ENCODE measurements at places on chromosomes 2 and 18. TPM values are rescaled to one million over a fixed set of nuclear protein-coding genes. Genes with fewer than 3 reads are reported as not detected.

VIL1 gene
- total RNA-seq = not detected

FNDC4 gene
- not detected for total RNA-seq

DNA sequence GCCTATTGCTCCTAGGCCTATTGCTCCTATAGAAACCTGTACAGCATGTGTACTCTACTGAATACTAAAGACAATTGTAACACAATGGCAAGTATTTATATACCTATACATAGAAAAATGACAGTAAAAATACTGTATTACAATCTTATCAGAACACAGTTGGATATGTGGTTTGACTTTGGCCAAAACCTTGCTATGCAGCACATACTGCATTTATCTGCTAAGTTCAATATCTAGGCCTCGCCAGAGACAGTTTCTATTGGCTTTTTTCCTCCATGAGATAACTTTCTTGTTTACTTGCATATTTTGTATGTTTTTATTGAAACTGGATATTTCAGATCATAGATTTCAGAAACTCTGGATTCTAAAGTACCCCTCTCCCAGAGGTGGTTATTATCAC lies 19.3 kb upstream of the TMEM87B start:
- DNase-seq = no peak

GPR155 gene
- total RNA-seq = 10.5 TPM

- no peak for DNase-seq
These were observed 96.8 kb upstream of the ARL4C start for GRCh38 chr2:234593636-234594035.

All from activated CD4-positive, alpha-beta memory T cell treated with anti-CD3 and anti-CD28 coated beads, Interleukin-2, amount 10 ng/mL, durations not matched to agents 7 days and 5 days (primary cell).